ENCODE measurements at places on chromosomes 3 and 15.
A peak's percentile ranks its signal among the peaks of the same experiment; 100 is the strongest.

- no peak for DNase-seq
These were observed 396.8 kb upstream of the AZI2 start for GRCh38 chr3:28745436-28745835.

DNA sequence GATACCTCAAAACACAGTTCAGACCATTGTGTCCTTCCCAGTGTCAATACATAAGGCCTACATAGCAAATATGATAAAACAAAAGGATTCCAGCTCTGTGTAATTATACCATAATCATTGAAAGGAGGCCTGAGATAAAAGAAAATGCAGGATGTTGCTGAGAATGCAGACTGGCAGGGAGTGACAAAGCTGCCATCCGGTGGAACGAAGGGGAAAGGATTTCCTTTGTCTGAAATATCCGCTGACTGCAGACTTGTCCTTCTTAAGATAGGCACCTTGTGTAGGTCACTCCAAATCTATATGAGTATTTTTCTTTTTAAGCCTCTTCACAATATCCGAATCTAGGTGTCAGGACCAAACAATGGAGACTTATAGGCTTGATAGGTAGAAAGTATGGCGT lies 108.0 kb downstream of the KCNH8 start:
- DNase-seq, result no peak

GRCh38 chr3:136675150-136675858 lies 76.9 kb downstream of the STAG1 start:
- DNase-seq, result no peak

DNA sequence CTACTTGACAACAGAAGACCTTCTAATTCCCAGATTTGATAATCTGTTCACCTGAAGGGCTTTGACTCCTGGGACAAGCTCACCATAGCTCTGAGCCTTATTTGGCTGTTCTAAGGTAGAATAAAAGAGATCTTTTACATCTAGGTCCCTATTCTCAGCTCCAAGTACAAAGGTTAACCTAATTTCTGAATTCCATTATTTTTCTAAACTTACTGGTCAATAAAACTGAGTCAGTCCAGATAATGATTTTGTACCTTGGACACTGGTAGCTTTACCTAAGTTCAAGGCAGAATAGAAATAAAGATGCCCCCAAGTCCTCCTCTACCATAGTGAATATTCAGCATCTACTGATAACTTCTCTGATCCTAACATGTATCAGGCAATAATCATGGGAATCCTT lies 81.8 kb upstream of the MEX3B start:
- no peak for DNase-seq

- no peak for DNase-seq
These were observed 2.5 kb downstream of the XIRP1 start for GRCh38 chr3:39189959-39190269.

DNA sequence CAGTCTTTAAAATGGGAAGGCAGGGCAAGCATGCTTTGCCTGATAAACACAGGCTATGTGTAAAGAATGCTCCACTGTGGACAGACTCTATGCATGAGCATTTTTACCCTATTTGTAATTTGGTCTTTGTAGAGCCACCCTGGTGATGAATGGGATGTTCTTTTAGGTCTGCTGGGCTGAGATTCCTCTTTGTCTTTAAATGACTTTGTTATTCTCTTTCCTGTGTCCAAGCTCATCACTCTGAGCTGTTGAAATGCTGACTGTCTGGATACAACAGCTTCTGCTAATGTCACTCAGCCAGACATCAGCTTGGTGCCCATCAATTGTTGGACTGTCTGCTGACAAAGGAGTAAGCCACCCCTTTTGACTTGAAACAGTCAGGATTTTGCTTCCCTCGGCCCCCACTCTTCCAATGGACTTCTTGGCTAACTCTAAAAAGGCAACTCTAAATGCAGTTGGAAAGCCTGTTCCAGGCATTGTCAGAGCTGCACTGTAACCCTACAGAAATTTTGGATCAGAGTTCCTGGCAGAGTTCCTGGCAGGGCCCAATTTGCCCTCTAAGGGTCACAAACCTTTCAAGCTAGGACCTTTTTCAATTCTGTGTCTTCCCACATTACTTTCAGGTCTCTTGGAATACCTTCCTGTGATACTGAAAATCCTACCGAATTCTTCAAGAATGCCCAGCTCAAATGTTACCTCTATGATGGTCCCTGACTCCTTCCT lies 40.5 kb upstream of the EIF1B start:
- no peak for DNase-seq

DNA sequence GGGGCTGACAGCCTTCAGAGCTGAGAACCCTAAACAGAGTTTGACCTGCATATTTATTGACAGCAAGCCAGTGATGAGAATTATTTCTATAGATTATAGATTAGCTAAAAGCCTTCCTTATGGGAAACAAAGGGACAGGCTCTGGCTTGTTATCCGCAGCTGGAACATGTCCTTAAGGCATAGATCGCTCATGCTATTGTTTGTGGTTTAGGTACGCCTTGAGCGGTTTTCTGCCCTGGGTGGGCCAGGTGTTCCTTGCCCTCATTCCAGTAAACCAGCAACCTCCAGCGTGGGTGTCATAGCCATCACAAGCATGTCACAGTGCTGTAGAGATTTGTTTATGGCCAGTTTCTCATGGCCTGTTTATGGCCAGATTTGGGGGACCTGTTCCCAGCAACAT lies 10.2 kb upstream of the FAH start:
- no peak for DNase-seq

DNA sequence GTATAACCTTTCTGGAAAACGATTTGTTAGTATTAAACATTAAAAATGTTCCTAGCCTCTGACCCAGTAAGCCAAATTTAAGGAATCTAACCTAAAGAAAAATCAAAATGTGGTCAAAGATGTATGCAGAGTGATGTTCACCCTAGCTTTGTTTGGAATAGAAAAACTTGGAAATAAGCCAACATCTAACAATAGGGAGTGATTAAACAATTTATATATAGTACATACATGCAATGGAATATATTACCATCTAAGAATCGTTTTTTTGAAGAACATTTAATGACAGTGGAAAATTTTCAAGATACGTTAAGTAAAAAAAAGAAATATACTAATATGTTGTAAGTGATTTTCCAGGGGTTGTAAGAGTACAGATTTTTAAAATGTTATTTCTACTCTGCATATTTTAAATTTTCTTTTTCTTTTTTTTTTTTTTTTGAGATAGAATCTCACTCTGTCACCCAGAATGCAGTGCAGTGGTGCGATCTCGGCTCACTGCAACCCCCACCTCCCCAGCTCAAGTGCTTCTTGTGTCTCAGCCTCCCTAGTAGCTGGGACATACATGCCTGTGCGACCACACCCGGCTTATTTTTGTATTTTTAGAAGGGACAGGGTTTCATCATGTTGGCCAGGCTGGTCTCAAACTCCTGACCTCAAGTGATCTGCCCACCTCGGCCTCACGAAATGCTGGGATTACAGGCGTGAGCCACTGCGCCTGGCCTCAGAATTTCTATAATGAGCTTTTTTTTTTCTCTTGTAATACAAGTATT lies 54.9 kb downstream of the ANP32A start:
- DNase-seq, result no peak

GRCh38 chr3:126358038-126358815 lies 1.0 kb upstream of the KLF15 start:
- no peak for DNase-seq

GRCh38 chr3:194323785-194324735 lies 27.1 kb downstream of the CPN2 start:
- DNase-seq, result no peak

DNA sequence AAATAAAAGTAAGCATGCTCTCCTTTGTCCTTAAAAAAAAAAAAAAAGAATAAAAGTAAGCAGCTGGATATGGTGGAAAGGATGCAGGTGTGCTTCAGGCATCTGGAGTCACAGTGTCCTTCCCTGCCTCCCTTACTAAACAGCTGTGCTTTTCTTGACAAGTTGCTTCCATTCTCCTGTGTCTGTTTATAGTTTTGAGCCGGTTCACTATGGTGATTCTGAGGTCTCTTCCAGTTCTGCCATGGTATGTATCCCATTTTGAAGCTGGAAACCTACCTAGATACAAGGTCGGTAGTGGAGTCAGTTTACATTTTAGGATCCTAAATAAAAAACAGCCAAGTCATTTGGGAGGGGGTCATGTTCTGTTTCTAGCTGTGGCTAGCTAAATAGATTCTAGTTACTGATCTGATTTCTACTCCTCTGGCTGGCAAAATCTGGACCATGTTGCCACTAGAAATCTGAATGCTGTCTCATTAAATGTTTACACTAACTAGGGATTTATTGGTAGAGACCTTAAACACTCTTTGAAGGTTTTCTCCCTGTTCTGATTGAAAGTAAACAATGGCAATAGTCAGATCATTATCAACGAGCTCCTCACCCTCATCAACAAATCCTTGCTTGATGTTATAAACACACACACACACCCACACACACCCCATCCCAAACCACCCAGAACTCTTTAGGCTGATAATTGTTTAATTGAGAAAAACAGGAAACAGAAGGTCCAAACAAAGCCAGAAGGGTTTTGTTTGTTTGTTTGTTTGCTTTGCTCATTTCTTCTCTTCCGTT lies 7.9 kb downstream of the TNFSF10 start:
- no peak for DNase-seq

DNA sequence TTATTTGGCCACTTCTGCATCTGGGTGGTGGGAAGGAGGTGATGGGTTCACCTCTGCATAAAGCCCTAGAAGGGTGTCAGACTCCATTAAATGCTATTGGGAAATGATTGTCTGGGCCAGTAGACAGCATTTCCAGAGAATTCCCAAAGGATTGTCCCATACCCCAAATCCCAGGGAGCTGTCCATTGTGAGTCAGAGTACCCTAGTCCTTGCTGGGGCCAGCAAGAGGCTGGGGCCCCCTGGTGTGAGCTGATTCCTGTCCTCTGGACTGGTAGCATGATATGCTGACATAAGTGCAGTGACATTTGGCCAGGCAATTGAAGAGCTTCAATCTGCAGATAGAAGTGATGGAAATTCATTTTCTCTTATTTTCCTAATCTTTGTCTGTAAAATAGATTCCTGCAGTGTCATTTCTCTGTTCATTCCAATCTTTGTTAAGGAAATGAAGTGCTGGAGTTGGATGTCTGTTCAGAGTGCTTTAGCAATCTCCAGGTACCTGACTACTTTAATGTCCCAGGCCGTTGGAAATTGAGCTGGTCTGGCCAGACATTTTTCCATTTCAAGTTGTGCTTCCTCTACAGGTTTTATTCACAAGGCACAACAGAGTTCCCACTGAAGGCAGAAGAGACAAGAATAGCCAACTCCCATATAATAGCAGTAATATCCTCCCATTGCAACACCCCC lies 91.2 kb downstream of the RPLP1 start:
- DNase-seq, result no peak

GRCh38 chr3:41462103-41462691 lies 262.9 kb downstream of the CTNNB1 start:
- DNase-seq, result no peak

GRCh38 chr3:157087780-157088600 lies 72.0 kb downstream of the CCNL1 start:
- DNase-seq, result no peak

GRCh38 chr3:174102866-174103265 lies 705.3 kb downstream of the NLGN1 start:
- no peak for DNase-seq

GRCh38 chr15:99436542-99437314 lies 129.1 kb upstream of the MEF2A start:
- DNase-seq, result peak; percentile 39

DNA sequence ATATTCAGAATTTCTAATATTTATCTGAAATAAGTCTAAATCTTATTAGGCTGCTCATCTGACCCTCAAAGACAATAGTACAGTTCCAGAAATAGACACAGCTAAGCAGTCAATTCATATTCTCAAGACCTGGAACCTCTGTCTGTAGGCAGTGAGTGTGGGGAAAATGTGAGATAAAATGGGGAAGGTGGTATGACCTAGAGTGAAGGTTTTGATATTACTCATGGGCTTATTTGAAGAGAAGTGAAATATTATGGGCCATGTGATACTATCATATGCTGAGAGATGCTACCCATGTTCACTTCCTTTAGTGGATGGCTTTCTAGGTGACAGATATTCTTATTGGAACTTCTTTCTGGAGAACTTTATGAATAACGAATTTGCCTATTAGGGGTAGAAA lies 33.5 kb downstream of the TGFBR2 start:
- DNase-seq, result no peak

GRCh38 chr3:58074997-58075396 lies 66.8 kb downstream of the FLNB start:
- DNase-seq, result no peak

GRCh38 chr3:117997201-117998049 lies 1037.2 kb downstream of the IGSF11 start:
- DNase-seq, result peak; percentile 87

GRCh38 chr3:156760333-156760732 lies 65.8 kb upstream of the LEKR1 start:
- no peak for DNase-seq

GRCh38 chr3:152193673-152194267 lies 75.0 kb upstream of the MBNL1 start:
- DNase-seq, result no peak

DNA sequence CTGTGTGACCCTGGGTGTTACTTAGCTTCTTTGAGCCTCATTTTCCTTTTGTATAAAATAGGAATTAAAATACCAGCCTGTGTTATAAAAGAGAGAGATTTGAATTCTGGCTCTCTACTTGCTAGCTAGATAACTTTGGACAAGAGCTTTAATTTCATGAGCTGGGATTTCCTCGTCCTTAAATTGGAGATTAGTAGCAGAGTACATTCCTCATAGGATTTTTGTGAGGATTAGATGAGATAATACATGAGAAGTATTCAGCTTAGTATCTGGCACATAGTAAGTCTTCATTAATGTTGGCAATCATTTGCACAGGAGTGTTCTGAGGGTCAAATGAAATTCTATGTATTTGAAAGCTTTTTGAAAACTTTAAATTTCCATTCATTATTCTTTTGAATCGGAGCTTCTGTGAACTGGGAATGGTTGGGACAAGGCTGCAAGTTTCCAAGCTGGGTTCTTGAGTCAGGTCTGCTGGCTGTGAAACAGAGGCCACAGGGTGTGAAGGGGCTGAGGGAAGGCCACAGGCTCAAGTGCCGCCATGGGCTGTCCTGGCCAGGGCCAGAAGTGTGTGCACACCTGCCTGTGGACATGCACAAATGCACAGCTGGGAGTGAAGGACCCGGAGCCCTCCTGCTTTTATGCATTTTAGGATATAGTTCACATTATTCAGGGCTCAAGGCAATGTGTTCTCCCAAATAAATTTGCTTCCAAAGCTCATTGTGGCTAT lies 17.2 kb downstream of the ALPK3 start:
- no peak for DNase-seq

GRCh38 chr3:72329354-72329753 lies 518.9 kb downstream of the SHQ1 start:
- DNase-seq, result no peak

- DNase-seq, result no peak
These were observed 4.6 kb upstream of the CCK start for GRCh38 chr3:42270561-42270960.

GRCh38 chr3:141106842-141107241 lies 55.7 kb downstream of the SPSB4 start:
- DNase-seq, result peak; percentile 13

GRCh38 chr3:81726735-81727134 lies 34.7 kb downstream of the GBE1 start:
- DNase-seq, result no peak

- no peak for DNase-seq
These were observed 910.1 kb downstream of the MCTP2 start for GRCh38 chr15:95141486-95141885.

GRCh38 chr3:16828815-16829214 lies 55.9 kb upstream of the PLCL2 start:
- no peak for DNase-seq

Data from right forelimb (tissue), 1 donor.